Stimulated activated CD4-positive, alpha-beta T cell treated with anti-CD3 and anti-CD28 coated beads, Interleukin-1b, Interleukin-23, amount 100 ng/mL, for 1 hour (primary cell): ENCODE measurements at places on chromosomes 16 and 17.

DNA sequence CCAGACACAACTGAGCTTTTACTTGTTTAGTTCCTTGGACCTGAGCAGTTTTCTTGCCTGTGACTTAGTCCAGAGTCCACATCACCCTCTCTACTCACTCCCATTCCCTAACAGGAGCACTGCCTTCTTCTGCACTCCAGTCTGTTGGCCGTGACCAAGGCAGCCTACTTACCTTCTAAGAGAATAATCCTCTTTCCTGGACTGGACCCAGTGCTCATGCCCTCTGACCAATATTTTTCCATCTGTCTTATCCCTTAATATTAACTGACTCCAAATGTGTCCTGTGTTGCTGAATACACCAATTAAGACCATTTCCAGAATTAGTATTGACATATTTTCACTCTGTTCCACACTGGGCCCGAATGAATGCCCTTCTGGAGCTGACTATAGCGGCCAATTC, 681.0 kb upstream of the KIF2B start:
- no peak for DNase-seq

GRCh38 chr16:11049396-11050059, 105.2 kb downstream of the CLEC16A start:
- no peak for DNase-seq

DNA sequence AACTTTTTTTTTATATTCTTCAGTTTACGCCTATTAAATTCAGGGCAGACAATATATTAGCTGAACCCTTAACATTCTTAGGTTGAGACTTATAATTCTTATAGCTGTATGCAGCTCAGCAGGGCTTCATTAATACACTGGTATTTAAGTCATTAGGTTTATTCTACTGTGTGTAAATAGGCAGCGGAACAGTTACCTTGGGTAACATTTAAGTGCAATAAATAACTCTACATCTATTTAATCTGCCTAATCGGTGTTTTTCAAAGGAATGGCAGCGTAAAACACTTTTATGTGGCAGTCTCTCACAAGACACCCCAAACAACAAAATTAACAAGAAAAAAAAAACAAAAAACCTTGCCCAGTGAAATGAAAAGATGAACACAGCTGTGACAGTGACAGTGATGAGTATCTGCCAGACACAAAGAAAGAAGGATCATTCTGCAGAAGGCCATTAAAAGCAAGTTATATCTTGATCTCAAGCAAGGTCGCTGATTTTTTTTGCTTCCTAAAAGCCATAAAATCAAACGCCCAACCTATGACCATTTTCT, 32.6 kb downstream of the KCNJ2 start:
- no peak for DNase-seq

DNA sequence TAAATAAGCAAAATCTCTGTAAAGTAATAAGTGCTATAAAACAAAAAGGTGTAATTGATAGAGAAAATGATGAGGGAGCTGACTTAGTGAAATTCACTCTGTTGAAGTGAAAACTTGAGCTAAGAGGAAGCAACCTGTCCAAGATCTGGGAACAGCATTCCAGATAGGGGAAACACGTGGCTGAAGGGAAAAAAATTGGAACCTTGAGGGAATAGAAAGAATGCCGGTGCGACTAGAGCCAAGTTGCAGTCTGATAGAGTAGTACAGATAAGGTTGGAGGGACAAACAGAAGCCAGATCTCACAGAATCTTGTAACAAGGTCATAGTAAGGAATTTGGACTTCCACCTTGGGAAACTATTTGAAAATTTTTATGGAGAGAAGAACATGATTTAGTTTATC, 623 bp upstream of the DDX52 start:
- no peak for DNase-seq

GRCh38 chr16:74296104-74296431, 546 bp upstream of the PSMD7 start:
- DNase-seq = no peak

DNA sequence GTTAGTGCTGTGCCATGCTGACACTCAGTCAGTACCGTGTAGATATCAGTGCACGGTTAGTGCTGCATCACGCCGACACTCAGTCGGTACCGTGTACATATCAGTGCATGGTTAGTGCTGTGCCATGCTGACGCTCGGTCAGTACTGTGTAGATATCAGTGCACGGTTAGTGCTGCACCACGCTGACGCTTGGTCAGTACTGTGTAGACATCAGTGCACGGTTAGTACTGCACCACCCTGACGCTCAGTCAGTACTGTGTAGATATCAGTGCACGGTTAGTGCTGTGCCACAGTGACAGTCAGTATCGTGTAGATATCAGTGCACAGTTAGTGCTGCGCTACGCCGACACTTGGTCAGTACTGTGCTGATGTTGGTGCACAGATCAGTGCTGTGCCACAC, 102.8 kb upstream of the ZNF469 start:
- DNase-seq = no peak

DNA sequence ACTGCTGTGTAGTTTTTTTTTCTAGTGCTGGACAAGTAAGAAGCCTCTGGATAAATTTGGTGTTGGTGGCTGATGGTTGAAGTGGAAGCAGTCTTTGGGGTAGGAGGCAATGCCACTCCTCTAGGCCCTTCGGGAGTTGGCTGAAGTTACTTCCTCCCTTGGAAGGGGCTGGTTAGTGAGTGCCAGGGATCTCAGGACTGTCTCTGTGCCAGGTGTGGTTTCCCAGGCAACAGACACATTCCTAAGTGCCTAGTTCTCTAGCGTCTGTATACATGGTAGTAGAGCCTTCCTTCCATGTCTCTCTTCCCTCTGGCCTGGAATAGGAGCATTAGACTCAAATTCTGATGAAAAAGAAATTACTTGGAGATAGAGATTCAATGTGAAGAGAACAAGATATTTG, 15.3 kb downstream of the TMEM98 start:
- DNase-seq = no peak

DNA sequence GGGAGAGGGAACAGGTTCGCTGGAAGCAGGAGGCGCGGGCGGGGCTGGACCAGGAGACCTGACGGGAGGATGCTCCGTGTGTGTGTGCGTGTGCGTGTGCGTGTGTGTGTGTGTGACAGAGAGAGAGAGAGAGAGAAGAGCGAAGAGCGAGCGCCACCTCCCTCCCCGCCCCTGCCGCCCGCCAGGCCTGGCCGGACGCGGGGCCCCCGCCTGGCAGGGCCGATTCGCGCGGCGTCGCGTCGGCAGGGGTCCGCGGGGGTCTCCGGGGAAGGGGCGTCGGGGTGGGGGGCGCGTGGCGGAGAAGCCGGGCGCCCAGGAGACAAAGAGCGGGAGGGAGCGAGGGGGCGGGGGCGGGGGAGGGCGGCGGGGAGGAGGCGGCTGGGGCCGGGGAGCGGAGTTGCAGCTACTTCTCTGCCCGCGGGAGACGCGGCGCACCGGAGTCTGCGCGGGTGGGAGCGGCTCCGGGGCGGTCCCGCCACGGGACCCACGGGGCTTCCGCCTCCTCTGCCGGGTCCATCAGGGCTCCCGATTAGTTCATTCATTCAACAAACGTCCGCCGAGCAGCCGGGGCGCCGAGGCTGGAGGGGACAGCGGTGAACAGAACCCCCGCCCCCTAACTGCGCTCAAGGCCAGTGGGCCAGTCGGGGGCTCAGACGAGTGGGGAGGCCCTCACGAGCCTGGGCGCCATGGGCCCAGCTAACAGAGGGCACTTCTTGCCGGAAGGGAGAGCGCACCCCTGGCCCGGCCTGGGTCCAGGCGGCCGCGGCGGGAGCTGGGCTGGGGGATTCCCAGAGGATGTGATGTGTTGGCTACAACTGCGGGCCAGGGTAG, at the start of gene SAMD14:
Gene SAMD14 (minus strand): TSS at position 433 of the 831 bp plus-strand sequence. CDS start 5,201 bp downstream, outside the sequence.
- DNase-seq = no peak

GRCh38 chr17:40108970-40109824, 8.8 kb upstream of the NR1D1 start:
- no peak for DNase-seq

- DNase-seq = no peak
Observed at GRCh38 chr16:74450236-74450635, 29.0 kb upstream of the CLEC18B start.

DNA sequence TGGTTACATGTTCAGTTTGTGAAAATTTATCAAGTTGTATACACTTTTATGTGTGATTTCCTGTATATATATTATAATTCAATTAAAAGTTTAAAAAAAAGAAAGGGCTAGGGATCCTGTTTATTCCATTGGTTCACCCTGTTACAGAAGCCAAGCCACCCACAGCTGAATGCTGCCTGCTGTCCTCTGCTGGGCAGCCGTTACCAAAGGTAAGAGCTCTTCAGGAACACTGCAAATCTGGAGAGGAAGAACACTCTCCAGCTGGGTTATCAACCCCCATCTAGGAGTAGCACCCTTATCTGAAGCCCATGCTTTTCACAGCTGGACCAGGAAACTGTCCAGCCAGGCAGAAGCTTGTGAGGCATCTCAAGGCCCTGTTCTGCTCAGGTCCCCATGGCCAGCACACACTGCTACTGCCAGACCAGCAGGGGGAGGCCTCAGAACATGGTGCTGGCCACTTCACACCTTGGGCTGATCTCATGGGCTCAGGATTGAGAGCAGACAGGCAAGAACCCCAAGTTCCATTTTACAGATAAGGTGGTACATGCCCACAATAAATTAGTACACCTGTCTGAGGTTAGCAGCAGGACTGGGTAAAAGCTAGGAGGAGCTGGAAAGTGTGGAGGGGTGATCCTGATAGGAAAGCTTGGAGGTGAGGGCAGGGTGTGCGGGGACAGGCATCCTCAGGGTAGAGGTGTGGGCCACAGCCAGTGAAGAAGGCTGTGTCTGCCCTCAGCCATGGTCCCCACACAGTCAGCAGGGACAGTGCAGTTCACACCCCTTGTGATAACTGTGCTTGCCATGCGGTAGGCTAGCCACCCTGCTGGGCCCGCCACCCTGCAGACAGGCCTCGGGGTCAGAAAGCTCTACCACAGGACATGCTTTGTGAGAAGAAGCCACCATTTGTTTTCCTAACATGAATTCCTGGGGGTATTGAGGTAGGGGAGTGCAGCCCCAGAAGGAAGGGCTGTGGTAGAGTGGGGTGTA, 54.3 kb upstream of the SREBF1 start:
- DNase-seq = no peak

DNA sequence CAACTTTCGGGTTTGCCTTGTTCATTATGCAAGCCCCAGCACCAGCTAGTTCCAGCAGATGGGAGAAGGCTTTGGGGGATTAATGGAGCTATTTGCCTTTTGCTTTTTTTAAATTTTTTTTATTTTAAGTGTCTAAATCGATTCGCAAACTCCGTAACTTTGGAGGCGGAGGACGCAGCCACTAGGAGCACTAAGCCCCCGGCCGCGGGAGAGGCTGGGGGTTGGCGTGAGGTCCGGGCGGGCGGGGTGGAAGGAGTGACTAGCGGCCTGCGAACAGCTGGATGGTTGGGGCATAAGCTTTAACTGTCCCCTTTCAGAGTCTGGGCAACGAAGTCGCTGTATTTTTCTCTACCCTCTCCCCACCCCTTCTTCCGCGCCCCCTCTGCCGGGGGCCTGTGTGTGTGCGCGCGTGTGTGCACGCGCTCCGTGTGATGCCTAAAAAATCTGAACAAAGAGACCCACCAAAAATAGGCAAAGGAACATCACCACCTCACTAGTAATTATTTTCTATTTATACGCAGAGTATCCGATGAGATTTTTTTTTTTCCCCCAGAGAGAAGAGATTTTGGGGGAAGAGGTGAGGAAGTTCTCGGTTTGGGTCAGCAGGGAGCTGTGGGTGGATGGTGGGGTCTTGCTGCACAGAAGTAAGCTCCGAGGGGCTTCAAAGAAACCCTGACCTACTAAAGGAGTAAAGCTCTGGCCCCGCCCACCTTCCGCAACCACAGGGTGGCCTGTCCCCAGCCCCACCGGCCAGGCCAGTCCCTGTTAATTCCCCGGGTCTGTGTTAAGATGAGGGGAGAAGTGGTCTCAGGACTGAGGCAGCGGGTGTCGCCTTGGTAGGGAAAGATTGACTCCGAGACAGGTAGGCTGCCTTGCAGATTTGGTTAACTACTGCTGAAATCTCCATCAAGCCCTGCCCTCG, 2.3 kb downstream of the SHISA9 start:
- DNase-seq = no peak

GRCh38 chr16:68689921-68690320, 44.8 kb downstream of the CDH3 start:
- DNase-seq = no peak

DNA sequence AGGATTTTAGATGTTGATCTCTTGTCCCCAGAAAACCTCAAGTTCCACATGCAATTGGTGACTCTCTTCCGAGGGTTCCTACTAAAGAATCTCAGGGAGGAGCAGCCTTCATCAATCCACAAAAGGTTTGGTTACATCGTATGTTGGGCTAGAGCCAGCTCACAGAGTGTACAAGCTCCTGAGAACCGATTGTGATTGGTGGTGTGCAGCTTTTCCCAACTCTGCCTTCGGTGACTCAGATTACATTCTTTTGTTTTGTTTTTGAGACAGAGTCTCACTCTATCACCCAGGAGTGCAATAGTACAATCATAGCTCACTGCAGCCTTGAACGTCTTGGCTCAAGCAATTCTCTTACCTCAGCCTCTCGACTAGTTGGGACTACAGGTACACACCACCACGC, 172.4 kb downstream of the PMP22 start:
- DNase-seq = no peak

DNA sequence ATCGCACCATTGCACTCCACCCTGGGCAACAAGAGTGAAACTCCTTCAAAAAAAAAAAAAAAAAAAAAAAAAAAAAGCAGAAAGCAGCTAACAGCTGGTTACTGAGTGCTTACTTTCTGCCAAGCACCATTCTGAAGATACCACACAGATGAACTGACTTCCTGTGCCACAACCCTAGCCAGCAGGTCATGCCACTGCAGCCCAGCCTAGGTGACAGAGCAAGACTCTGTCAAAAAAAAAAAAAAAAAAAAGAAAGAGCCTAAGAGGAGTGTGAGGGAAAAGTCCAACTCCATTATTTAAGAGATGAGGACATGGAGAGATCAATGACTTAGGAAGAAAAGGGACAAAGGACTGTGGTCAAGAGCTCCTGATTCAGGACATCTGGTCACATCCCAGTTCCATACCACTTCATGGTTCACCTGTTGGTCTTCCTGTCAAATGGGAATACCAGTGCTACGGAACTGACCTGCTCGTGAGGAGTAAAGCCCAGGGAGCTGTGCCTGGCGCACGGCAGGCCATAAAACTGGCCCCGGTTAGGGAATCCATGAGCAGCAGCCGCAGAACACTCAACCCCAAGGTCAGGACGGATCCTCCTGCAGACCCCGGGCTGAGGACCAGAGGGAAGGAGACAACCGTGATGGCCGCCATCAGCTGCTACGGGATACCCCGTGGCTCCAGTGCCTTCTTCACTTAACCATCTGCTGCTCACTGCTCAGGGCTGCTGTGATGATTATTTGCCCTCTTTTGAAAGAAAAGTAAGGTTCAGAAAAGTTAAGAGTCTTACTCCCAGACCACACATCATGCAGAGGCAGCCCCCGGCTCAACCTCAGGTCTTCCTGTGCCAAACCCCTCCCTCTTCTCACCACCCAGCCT, 950 bp downstream of the KLHDC4 start:
- no peak for DNase-seq
